HCEC 1CT (cell line): ENCODE measurements at places on chromosomes 7 and 10.
A peak's percentile ranks its signal among the peaks of the same experiment; 100 is the strongest.

- no peak for DNase-seq
Measured at GRCh38 chr7:54014765-54015164, 527.4 kb upstream of the VSTM2A start.

- no peak for DNase-seq
Measured at GRCh38 chr10:13615650-13616300, 29.0 kb downstream of the PRPF18 start.

GRCh38 chr10:120453319-120453718, 3.7 kb upstream of the PLPP4 start:
- no peak for DNase-seq

GRCh38 chr10:13743101-13743693, 156.4 kb downstream of the PRPF18 start:
- DNase-seq, result no peak

GRCh38 chr10:43407576-43408330, 1.2 kb downstream of the HNRNPF start:
- peak; percentile 90 for DNase-seq

DNA sequence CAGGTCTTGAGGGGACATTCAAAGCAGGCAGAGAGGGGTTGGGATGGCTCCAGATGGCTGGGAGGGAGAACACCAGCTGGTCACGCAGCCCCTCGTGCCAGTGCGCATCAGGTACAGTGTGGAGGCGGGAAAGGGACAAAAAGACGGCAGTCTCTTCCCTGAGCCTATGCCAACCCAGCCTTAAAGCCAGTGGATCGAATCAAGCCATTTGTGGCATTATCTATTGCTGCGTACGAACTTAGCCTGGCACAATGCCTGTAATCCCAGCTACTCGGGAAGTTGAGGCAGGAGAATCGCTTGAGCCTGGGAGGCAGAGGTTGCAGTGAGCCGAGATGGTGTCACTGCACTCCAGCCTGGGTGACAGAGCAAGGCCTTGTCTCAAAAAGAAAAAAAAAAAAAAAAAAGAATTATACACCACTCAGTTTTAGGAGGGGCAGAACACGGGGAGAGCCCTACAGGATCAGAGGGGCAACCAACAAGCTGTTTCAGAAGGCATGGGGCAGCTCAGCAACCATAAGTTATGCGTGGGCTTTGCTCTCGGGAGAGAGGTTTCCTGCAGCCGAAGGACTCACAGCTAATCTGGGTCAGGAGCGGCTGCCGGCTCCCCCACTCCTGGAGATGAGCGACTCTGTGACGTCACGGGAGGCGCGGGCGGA, 356 bp upstream of the NDUFB2 start:
- peak; percentile 88 for DNase-seq

DNA sequence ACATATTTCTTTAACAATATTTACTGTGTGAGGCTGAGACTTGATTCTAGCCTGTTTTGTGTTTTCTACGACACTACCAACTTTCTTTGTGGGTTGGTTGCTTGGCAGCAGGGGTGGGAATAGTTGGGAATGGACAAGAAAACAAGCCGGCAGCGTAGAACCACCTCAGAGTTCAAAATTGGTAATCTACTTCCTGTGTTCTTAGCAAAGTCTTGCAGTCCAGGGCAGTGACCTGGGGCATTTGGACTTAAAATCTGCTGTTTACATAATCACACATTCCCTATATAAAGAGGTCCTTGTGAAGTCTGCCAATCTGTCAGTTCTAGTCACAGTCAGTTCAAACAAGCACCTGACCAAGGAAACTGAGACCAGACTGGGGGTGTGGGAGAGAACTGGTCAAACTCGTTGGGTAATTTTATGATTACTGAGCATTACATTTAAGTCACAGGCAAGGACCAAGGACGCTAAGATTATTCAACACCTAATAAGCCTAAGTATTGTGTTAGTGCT, 167.9 kb downstream of the CPEB3 start:
- DNase-seq, result no peak

DNA sequence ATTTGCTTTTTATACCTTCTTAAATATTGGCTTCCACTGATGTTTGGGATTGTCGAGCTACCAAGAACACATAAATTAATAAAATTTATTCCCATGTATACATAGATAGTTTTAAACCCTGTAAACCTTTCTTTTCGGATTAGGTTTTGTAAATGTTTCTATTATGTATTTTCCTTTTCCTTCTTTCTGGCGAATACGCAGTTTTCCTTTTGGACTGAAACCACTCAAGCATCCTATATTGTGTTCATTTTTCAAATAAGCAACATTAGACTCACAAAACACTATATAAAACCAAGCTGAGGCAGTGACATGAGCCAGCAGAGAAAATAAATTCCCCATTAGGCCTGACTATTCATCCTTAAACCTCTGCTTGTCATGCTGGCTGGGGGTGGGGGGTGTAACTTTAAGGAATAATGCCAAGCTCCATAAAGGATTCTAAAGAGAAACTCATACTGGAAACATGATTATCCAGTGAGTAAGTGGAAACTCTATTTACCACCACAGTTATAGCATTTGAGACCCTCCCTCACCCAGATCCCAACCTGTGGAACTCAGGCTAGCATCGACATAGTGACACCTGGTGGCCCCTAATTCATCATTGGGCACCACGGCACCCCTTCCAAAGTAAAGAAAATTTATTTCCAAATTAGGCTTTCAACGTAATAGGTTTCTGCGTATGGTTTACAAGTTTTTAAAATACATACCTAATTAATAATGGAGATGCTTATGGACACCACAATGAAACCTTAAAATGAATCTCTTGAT, 86.5 kb upstream of the CELF2 start:
- DNase-seq, result no peak

- DNase-seq, result no peak
Measured at GRCh38 chr10:62819141-62819920, 3.2 kb upstream of the EGR2 start.

- DNase-seq, result peak; percentile 64
Measured at GRCh38 chr7:55020466-55020871, 1.7 kb downstream of the EGFR start.

DNA sequence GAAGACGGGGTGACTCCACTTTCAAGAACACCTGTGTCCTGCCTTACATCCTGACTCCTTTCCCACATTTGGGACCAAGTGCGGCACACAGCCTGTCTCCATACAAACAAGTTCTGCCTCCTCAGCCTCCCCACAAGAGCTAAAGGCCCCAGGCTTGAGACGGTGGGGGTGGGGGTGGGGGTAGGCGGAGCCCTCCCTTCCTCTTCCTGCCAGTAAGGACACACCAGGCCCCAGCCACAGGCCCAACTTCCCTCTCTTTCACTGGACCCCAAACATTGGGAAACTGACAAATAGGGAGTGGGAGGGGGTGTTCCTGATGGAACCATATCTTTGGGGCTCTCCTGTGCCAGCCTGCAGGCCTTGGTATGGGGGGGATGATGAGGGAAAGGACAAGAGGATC, 4.6 kb downstream of the CDK5 start:
- DNase-seq, result no peak

DNA sequence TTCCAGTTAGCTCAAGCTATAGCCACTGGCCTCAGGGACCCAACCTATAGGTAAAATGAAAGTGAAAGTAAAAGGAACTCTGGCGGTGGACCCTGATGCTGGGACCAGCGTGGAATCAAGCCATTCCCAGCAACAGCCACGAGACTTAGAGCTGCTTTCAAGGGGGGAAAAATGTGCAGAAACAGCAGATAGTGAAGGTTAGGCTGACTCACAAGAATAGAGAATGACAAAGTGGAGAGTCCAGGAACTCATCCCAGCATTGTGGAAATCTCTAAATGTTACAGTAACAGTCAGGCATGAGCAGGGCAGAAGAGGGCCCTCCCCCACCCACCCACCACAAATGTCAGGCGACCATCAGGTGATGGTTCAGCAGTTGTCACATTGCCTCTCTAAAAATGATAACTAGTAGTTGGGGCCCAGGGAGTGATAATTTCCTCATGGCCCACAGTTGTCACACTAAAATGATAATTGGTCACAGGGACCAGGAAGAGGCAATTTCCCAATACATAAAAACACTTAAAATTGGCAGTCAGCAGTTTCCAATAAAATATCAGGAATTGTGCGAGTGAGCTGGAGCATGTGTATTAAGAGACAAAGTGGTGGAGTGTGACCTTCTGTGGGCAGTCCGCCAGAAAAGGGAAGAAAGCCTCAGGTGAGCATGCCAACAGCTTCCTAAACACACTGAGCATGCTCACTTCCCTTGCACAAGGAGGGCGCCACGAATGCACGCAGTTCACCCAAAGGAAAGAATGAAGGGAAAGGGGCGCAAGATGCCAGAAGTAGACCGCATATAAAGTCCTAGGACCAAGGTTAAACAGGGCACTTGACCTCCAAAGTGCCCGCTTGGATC, 129.8 kb upstream of the PPP1R3A start:
- peak; percentile 46 for DNase-seq

GRCh38 chr7:17158261-17158660, 140.2 kb upstream of the AHR start:
- no peak for DNase-seq

- no peak for DNase-seq
Measured at GRCh38 chr7:139036901-139037300, 1.1 kb upstream of the ZC3HAV1L start.

DNA sequence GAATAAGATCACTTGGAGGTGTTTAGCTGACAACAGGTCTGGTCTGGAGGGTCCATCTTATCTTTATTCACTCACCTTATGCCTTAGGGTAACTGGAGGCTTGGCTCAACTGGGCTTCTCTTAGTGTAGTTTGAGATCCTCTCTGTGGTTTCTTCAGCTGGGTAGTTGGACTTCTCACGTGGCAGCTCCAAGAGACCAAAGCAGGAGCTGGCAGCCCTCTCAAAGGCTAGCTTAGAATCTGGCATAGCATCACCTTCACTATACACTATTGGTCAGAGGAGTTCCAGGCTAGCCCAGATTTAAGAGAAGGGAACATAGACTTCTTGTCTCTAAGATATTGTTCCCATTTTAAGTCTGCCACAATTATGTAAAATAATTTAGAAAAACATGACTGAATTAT, 16.4 kb downstream of the ADK start:
- no peak for DNase-seq

DNA sequence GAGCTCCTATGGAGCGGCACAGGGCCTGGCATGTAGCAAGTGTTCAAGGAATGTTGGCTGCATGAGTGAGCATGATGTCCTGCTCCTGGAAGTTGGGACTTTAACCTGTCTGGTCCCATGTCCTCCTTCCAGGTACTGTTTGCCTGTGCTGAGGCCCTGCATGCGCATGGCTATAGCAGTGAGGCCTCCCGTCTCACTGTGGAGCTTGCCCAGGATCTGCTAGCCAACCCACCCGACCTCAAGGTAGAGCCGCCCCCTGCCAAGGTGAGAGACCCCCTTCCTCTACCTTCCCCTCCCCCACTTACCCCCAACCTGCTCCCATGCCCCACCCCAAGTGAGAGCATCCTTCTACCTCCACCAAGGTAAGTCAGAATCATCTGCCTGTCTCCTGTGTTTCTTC, 8.1 kb downstream of the ZSWIM8 start:
- no peak for DNase-seq

DNA sequence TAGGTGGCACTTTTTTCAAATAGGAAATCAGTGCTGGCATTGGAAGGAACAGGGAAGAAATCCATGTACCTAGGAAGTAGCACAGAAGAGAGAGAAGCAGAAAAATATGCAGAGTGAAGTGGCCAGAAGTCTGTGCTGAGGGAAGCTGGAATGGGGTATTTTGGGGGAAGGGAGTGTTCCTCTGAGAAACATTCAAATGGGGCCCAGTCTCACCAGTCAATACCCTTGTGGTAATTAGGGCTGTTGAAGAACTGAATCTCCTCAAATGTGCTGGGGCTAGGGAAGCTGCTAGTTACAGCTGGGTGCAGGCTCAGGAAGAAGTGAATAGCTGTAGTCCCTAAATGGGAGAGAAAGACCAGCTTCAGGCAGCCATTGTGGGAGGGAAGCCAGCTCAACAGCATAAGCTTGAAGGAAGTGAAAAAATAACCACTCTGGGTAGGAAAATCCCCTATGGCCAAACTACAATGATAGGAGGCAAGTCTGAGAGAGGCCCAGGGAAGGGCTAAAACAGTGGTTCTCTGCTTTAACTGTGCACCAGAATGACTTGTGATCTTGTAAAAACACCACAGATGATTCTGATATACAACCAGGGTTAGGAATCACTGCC, 7.6 kb downstream of the NDST2 start:
- DNase-seq, result no peak

GRCh38 chr10:79166741-79167140, 98.0 kb downstream of the ZMIZ1 start:
- DNase-seq, result no peak

GRCh38 chr7:130998993-130999602, 265.1 kb upstream of the KLF14 start:
- DNase-seq, result peak; percentile 68

GRCh38 chr7:44811093-44811492, 14.6 kb downstream of the PPIA start:
- no peak for DNase-seq

- no peak for DNase-seq
Measured at GRCh38 chr7:29557954-29558353, 5.7 kb upstream of the PRR15 start.

- DNase-seq, result peak; percentile 69
Measured at GRCh38 chr10:77351386-77351785, 286.2 kb downstream of the KCNMA1 start.

DNA sequence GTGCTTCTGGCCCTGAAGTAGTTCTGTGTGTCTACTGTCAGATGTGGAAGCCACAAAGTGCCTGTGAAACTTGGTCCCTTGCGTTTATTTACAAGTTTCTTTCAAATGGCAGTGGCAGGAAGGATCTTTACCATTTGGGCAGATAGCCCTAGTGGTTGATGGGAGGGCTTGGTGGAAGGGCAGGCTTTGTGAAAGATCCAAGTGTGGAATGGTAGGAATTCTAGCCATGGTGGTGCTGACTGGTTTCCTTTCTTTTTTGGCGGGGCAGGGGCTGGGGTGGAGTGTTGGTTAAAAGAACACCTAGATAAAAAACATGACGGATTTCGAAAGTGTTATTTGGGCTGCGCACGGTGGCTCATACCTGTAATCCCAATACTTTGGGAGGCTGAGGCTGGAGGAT, 27.0 kb downstream of the AUTS2 start:
- DNase-seq, result no peak

- no peak for DNase-seq
Measured at GRCh38 chr7:134037991-134038390, 89.1 kb upstream of the LRGUK start.

GRCh38 chr7:82209179-82209747, 234.3 kb downstream of the CACNA2D1 start:
- DNase-seq, result no peak

GRCh38 chr10:78905015-78905956, 163.5 kb upstream of the ZMIZ1 start:
- no peak for DNase-seq

GRCh38 chr7:151695951-151696541, 176.4 kb upstream of the RHEB start:
- no peak for DNase-seq

- DNase-seq, result peak; percentile 55
Measured at GRCh38 chr10:133307776-133308420, 774 bp downstream of the TUBGCP2 start.

- DNase-seq, result peak; percentile 50
Measured at GRCh38 chr10:71357792-71358265, 38.8 kb downstream of the SLC29A3 start.

- DNase-seq, result no peak
Measured at GRCh38 chr7:136348542-136349192, 371.5 kb upstream of the MTPN start.
